Bladder microvascular endothelial cell (primary cell): ENCODE measurements at places on chromosomes 3 and 15. TPM values are rescaled to one million over a fixed set of nuclear protein-coding genes. Genes with fewer than 3 reads are reported as not detected.

FBXW12 gene
- not detected in 2 replicates for total RNA-seq

ATP8B4 gene
- 2.8 TPM in 1 of 2 replicates, not detected in the other for total RNA-seq

CPN2 gene
- total RNA-seq = not detected in 2 replicates

SLC2A2 gene
- not detected in 2 replicates for total RNA-seq

KCNH8 gene
- total RNA-seq = under 0.01 and 0.06 TPM in 2 replicates

IL5RA gene
- total RNA-seq = not detected in 2 replicates

CPLX3 gene
- total RNA-seq = not detected in 2 replicates

PRSS50 gene
- not detected in 2 replicates for total RNA-seq

PRICKLE2 gene
- total RNA-seq = 1.3 and 2.2 TPM in 2 replicates

TYRO3 gene
- total RNA-seq = 6.8 and 7.0 TPM in 2 replicates

VGLL3 gene
- 0.76 and 0.81 TPM in 2 replicates for total RNA-seq

HTR3E gene
- total RNA-seq = not detected in 2 replicates

PSTPIP1 gene
- 0.13 TPM in 1 of 2 replicates, not detected in the other for total RNA-seq

NR2E3 gene
- total RNA-seq = 0.50 TPM in 1 of 2 replicates, not detected in the other

DLL4 gene
- total RNA-seq = 47.4 and 116 TPM in 2 replicates

LMLN gene
- total RNA-seq = 2.1 and 7.2 TPM in 2 replicates

POLQ gene
- total RNA-seq = 7.6 and 7.8 TPM in 2 replicates

ROBO2 gene
- total RNA-seq = under 0.01 and 0.06 TPM in 2 replicates

CYP8B1 gene
- total RNA-seq = not detected in 2 replicates

CCDC39 gene
- 0.06 TPM in 1 of 2 replicates, not detected in the other for total RNA-seq

STAB1 gene
- 173 and 482 TPM in 2 replicates for total RNA-seq

IMPG2 gene
- total RNA-seq = 0.16 and 0.76 TPM in 2 replicates

PARP15 gene
- total RNA-seq = 0.32 and 0.38 TPM in 2 replicates

SAXO2 gene
- total RNA-seq = 0.06 and 0.65 TPM in 2 replicates

ANP32A gene
- total RNA-seq = 46.6 and 74.3 TPM in 2 replicates

AKAP13 gene
- total RNA-seq = 50.2 and 83.4 TPM in 2 replicates

SOX14 gene
- not detected in 2 replicates for total RNA-seq

HYAL3 gene
- 9.1 and 15.5 TPM in 2 replicates for total RNA-seq
